T-helper 2 cell treated with Interferon-gamma antibody and Interleukin-4, amounts not matched to agents 5 μg/mL and 100 μg/mL, for 36 hours (primary cell): ENCODE measurements at places on chromosomes 1 and 21.

GRCh38 chr1:19708567-19709110, 44.0 kb downstream of the HTR6 start:
- DNase-seq: no peak

GRCh38 chr21:43276811-43277210, 108.0 kb downstream of the CRYAA start:
- no peak for DNase-seq

- DNase-seq: peak; percentile 27
Observed at GRCh38 chr21:32712043-32712442, 15.8 kb downstream of the SYNJ1 start.

- DNase-seq: no peak
Observed at GRCh38 chr1:17588048-17588871, 48.8 kb downstream of the ARHGEF10L start.

DNA sequence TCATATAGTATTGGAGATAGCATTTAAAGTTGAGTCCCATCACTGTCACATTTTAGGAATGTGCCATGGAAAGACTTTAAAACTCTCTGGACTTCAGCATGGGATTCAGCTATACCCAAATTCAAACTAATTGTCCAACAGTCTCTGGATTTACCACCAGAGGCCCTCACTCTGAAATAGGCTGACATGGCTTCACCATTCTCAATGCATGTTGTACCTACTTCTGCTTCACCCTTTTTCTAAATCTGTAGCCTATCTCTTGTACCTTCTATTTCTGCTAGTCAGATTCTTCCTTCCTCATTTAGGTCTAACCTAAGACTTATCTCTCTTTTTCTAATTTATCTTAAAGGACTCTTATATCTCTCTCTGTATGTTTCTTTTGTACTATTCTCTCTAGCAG, 512.7 kb upstream of the ZRANB2 start:
- DNase-seq: no peak

GRCh38 chr21:46069166-46069565, 28.7 kb upstream of the COL6A2 start:
- DNase-seq: no peak

DNA sequence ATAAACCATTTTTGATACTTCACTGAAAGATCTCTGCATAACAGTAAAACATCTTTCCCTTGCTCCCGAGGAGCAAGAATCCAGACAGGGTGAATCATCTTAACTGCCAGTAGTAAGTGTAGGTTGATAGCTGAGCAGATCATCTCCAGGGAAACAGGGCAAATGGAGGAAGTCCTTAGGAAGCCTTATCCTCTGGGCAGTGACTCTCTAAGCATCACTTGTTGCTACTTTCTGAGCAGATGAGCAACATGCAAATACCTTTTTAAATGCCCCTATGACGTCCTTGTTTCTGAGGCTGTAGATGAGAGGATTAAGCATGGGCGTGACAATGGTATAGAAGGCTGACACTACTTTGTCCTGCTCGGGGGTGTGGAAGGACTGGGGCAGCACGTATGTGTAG, 8.9 kb downstream of the OR2T11 start:
- no peak for DNase-seq
